C1 segment of cervical spinal cord (tissue), 14 donors: ENCODE measurements at places on chromosomes 3 and 15.

- DNase-seq = no peak
Observed at GRCh38 chr3:119562307-119562961, 3.0 kb upstream of the CD80 start.

DNA sequence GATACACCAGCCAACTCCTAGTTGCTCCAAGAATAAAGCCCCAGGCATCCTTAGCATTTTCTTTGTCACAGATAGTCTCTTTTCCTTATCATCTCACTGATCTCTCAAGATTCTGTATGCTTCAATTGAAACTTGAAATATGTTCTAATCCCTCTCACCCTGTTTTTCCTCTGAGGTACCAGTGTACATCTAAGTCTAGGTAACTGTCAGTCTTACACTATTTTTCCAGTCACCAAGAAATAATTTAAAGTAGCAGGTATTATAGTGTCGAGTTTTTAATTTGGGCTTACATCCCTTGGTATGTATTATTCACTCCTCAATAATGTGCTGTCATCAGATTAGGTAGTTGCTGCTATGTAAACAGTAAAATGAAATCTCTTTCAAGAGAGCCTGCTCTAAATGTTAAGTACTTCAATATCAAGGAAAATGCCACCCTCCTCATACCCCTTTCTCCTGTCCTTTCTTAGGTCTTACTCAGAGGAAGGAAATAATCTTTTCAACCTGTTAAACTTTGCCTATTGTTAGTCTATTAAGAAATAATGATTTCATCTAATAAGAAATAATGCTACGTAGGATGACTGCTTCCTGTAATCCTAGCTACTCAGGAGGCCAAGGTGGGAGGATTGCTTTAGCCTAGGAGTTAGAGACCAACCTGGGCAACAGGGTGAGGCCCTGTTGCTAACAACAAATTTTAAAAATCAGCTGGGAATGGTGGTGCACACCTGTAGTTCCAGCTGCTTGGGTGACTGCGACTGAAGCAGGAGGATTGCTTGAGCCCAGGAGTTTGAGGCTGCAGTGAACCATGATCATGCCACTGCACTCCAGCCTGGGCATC lies 39.8 kb downstream of the TSC22D2 start:
- DNase-seq = no peak

DNA sequence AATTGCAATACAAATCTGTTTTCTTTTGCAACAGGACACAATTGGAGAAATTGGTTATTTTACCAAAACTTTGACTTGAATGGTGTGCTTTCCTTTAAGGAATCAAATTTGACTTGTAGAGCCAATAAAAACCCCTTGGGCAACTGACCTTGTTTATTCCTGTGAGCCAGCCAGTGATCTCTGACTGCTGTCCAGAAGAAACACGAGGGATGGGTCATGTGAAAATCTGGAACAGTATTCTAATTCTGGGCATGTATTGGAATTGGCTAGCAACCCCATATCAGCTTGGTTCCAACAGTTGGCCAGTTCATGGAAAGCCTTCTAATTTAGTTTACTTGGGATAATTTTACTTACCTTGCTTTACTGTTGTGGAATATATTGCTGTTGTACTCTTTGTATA lies 19.1 kb upstream of the HHATL start:
- DNase-seq = no peak

DNA sequence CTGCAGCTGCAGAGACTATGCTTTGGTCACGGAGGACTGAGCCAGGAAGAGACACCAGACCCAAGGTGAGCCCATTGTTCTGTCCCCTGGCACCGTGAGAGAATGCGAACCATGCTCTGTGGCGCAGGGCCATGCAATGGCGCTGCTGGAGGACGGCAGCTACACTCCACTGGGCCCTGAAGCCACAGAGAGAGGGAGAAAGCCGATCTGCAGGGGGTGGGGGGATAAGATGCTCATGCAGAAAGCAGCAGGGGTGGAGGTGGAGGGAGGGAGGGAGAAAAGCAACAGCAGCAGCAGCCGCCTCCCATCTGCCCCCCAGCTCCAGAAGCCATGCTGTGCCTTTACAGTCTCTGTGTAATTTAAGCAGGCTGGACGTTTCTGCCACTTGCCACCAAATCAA lies 5.3 kb downstream of the BDH1 start:
- DNase-seq = no peak

GRCh38 chr3:12300137-12300536 lies 11.3 kb downstream of the PPARG start:
- DNase-seq = no peak

DNA sequence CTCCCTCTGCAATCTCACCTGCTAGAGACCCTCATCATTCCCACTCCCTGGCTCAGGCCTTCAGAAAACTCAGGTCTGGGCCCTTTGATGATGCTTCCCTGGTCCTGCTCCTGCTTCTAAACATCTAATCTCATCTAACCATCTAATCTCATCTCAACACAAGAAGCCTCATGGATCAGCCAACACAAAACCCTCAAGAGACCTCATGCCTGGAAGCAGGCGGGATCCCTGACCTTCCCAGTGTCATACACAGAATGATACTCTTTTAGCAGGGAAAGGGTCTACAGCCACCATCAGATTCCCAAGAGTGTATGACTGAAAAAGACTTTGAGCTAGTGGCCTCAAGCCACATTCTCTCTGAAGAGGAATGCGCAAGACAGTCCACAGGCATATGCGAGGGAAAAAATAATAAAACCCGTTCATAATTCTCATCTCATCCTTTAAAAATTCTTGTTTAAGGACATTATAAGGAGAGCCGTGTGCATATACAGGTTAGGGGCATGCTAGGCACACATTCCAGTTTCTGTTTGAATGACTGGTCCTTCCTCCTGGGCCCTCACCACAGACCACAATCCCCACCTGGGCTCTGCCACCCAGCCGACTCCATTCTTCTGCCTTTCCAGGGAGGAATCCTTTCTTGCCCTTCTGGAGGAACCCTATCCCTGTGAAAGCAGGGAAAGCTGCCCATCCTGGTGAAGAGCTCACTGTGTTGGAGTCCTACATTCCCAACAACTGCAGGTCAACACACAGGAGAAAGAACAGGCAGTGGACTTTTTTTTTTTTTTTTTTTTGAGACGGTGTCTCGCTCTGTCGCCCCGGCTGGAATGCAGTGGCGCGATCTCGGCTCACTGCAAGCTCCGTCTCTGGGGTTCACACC lies 2.2 kb downstream of the ZXDC start:
- no peak for DNase-seq

DNA sequence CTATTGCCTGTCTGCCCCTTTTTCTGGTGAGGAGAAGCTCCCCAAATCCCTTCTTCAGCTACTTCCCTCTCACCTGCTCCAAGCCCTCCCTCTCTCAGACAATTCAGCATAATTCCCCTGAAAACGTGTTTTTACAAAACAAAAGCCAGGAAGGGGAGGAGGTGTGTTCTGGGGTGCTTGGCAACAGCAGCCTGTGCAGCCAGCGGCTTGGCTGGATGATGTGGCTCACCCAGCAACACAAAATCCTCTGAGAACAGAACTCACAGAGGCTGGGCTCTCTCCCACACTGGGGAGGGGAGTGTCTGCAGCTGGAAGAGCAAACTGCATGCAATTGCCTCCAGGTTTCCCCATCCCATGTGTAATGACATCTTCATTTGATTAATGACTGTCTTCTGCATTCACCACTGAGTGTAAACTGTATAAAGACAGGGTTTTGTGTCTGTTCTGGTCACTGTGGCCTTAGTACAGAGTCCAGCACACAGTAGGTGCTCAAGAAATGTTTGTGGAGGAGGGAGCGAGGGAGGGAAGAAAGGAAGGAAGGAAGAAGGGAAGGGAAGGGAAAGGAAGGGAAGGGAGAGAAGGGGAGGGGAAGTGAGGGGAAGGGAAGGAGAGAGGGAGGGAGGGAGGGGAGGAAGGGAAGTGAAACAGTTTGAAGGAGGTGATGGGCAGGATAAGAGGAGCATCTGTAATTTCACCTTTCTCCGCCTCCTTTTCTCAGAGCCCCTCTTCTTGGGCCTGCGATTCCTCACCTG lies 70.1 kb upstream of the GLCE start:
- no peak for DNase-seq

GRCh38 chr3:100007313-100007712 lies 107.0 kb downstream of the FILIP1L start:
- DNase-seq = no peak

GRCh38 chr3:125280668-125281361 lies 68.3 kb upstream of the SLC12A8 start:
- DNase-seq = peak; percentile 4

DNA sequence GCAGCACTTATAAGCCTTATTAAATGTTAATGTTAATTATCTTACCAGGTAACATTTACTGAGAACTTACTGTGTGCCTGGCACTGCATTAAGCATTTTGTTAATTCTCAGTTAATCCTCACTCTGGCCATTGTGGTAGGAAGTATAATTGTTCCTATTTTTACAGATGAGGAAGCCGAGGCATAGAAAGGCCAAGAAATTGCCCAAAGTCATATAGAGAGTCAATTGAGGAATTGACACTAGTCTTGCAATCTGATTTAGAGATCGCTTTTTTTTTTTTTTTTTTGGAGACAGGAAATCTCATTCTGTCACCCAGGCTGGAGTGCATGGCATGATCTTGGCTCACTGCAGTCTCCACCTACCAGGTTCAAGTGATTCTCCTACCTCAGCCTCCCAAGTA lies 132.6 kb upstream of the PROK2 start:
- no peak for DNase-seq

GRCh38 chr15:61558172-61559136 lies 329.4 kb upstream of the RORA start:
- DNase-seq = no peak

DNA sequence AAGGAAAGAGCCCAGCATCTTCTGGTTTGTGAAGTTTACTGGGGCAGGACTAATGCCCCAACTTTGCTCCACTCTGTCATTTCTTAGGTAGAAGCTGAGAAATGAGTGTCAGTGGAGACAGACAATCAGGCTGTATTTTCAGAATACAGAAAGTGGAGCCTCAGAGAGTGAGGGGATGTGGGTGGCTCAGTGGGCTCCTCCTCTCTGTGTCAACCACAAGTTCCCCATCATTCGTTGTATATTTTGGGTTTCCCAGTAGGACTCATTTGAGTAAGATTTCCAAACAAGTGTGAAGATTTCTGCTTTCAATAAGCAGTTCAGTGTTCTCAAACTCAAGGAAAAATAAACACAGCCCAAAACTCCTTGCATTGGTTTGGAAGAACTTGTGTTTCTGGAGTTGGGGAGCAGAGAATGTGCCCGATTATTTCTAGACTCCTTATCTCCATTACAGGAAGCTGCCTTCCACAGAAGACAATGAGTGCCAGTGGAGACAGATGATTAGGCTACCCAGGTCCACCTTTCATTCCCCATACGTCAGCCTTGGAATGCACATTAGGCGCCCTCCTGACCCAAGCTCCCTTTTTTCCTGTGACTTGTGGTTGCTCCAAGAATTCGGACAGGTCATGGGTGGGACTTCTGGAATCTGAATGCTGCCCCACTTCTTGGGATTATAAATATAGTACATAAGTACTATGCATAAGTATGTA lies 792.1 kb upstream of the LMCD1 start:
- no peak for DNase-seq

DNA sequence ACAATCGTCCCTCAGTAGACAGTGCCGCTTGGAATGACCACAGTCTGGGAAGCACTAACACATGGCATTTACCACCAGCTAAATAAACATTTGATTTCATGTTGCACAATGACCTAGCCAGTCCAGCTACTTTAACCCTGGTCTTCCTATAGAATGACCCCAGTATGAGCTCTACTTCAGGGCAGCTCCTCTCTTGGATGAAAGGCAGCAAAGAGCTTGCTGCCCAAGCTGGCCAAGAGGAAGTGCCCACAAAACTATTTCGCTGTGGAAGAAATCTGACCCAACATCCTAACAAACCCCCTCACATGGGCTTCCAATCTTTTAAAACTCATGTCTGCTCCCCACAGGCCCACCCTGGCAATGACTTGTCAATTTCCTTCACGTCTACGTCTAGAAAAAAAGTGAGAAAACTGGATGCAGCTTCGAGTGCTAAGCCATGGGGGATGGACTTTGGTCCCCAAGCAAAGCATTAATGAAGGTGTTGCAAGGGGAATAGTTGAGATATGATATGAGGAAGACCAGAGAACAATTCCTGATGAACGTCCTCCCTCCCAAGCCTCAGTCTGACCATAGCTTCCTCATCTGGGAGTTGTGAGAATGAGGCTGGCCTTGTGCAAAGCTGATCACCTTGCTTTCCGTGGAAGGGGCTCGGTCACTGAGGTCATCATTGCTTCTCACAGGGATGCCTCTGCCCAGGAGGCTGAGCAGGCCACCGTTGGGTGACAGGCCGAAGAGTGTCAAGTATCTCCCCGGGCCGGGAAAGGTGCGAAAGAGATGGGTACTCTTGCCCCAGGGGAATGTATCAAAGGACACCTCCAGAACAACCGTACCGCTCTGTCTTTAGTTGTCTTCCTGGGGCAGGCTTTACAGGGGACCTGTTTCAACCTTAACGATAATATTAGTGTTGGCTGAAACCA lies 964 bp downstream of the SLC25A20 start:
- no peak for DNase-seq

- DNase-seq = no peak
Observed at GRCh38 chr15:76059320-76060117, at the start of gene TMEM266. Gene TMEM266, plus strand, starts transcription at chr15:76059985. Its CDS starts 74,279 bp downstream, at chr15:76134264.

DNA sequence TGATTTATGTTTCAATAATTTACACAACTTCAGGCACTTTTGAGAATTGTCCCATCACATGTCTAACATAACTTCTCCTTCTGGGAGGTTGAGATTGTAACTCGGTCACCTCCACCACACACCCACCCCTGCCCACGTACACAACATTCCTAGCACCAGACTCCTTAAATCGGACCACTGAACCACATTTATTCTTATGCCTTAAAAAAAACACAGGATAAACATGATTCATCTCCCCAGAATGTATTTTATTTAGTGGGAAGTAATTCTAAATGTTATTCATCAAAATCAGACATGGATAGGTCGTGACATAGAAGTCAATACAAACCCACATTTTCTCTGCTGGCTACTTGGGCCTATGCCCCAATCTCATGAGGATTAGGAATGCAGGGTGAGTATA lies 3.0 kb downstream of the SNTN start:
- DNase-seq = no peak

DNA sequence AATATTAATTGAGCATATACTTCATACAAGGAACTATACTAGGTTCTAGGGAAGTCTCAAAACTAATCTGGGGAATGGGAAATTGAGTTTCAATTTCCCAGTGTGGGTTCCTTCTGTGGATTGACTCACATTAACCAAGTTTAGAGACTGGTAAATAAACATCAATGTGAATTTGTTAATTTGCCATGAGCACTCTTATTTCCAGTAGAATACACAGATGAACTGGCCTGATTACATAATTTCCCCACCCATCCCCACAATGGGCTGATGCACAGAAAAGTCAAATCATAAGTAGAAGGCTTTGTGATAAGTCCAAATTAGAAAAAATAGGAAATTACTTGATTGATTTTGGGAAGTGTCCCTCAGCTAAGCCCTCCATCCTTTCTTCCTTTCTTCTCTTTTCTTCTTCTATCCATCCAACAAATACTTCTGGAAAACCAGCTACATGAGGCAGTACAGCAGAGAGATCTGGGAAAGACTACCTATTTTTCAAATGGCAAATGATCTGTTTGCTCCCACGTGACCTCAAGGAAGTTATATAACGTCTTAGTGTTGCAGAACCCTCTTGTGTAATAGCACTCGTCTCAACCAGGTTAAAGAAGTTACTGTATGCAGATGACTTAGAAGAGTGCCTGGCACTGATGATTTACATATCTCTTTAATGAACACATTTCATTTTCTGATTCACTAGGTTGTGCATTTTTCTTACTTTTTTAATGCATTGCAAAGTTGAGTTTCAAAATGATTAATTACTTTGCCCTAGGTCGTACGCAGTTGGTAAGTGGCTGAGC lies 312.3 kb downstream of the SV2B start:
- no peak for DNase-seq

- DNase-seq = no peak
Observed at GRCh38 chr3:149625795-149626194, 32.0 kb downstream of the WWTR1 start.
